Activated CD8-positive, alpha-beta T cell treated with anti-CD3 and anti-CD28 coated beads, Interleukin-2, amount 10 ng/mL, durations not matched to agents 7 days and 5 days (primary cell): ENCODE measurements at places on chromosomes 4 and X. TPM values are rescaled to one million over a fixed set of nuclear protein-coding genes. Genes with fewer than 3 reads are reported as not detected.

GRCh38 chrX:97936296-97936695 lies 1052.6 kb downstream of the RPA4 start:
- H3K27ac ChIP-seq = no peak overlapping the region
- no peaks in the 10 kb centered on the region for H3K27me3 ChIP-seq
- H3K36me3 ChIP-seq = no peaks in the 10 kb centered on the region
- DNase-seq = no peak
- H3K4me3 ChIP-seq = no peak overlapping the region

Gene RBMX2
- total RNA-seq = 25.3 TPM

DNA sequence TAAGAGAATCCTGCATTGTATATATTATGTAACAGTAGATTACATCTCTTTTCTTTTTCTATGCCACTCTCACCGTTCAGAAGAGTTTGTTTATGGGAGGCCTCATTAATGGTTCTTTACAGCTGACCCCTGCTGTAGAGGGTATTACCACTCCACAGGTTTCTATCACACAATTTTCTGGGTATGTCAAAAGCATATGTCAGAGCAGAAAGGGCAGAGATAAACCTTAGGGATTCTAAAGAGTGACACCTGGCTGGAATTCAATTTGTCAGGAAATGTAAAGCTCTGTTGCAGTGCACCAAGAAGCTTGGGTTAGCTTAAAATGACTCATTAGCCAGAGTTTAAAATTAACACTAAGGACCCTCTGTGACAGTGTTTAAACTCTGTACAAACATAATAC lies 658.7 kb downstream of the PCDH18 start:
- no peaks in the 10 kb centered on the region for H3K4me1 ChIP-seq
- no peak overlapping the region for H3K4me3 ChIP-seq
- H3K27me3 ChIP-seq = no peaks in the 10 kb centered on the region
- no peaks in the 10 kb centered on the region for H3K36me3 ChIP-seq
- no peak overlapping the region for H3K27ac ChIP-seq

DNA sequence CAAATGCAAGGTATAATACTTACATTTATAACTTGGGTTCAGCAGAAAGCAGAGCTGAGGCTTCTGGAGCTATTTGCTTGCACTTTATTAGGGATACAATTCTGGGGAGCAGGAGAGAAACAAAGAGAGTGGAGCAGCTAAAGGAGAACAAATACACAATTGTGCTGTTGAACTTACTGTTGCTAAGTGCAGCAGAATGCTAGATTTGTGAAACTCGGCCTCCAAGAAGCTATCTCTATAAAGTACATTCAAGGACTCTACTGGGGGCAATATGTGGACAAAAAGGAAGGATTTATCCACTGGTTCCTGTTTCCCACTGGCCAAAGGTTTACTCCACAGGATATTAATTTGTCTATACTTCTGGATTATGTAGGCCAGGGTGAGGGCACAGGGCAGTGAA lies 86.8 kb downstream of the PPP1R2C start:
- no peak for DNase-seq
- H3K27me3 ChIP-seq = no peaks in the 10 kb centered on the region
- H3K4me1 ChIP-seq = no peaks in the 10 kb centered on the region
- H3K4me3 ChIP-seq = no peak overlapping the region
- H3K27ac ChIP-seq = no peak overlapping the region
- no peaks in the 10 kb centered on the region for H3K36me3 ChIP-seq

Gene GPC3
- total RNA-seq = 0.31 TPM

Gene ODAPH
- total RNA-seq = not detected
